K562 (cell line): ENCODE measurements at places on chromosomes 5 and 9. TPM values are rescaled to one million over a fixed set of nuclear protein-coding genes. Genes with fewer than 3 reads are reported as not detected.

DNA sequence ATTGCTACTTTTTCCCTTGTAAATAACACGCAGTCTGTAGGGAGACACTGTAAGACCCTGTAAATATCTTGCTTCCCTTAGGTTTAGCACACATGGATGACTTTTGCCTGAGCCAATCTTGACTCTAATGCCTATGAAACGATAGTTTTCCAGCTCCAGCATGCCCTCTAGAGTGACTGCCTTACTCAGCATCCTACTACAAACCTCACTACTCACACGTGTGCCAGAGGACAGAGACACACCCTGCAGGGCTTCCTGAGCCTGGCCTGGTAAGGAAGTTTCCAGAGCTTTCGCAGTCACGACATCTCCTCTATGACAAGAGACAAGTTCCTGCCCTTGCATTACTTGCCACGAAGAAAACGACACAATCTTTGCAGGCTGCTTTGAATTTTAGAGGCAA is 138.1 kb downstream of the ATPSCKMT start:
- DNase-seq: peak; percentile 64

DNA sequence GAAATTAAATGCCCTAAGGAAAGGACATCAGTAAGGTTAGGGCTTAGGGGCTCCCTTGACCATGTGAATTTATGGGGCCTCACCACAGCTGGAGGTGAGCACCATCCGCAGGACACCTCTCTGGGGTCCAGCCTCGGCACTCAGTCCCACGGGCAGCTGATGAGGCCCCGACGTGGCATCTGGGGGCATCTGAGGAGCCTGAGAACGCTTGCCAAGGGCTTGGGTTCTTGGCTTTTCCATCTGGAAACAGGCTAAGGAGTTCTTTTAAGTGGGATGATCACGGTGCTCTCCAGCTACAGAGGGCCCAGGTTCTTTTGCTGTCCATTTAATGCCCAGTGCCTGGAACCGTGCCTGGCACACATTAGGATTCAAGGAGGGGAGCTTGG is 3.6 kb downstream of the NKX2-5 start:
- DNase-seq: no peak

Gene UBQLN1
- 75.2 and 76.5 TPM in 2 replicates for total RNA-seq

Gene MLANA
- not detected in 2 replicates for total RNA-seq

DNA sequence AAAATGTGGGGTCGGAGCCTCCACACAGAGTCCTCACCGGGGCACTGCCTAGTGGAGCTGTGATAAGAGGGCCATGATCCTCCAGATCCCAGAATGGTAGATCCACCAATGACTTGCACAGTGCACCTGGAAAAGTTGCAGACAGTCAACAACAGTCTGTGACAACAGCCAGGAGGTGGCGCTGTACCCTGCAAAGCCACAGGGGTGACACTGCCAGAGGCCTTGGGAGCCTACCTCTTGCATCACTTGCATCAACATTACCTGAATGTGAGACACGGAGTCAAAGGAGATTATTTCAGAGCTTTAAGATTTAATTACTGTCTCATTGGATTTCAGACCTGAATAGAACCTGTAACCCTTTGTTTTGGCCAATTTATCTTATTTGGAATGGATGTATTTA is 614.1 kb upstream of the CDH9 start:
- DNase-seq: no peak

Gene SLC6A7
- total RNA-seq: not detected in 2 replicates

GRCh38 chr9:96644137-96644536 is 11.0 kb downstream of the PRXL2C start:
- DNase-seq: no peak

Gene MARCHF3
- 23.5 TPM in 2 replicates for total RNA-seq

DNA sequence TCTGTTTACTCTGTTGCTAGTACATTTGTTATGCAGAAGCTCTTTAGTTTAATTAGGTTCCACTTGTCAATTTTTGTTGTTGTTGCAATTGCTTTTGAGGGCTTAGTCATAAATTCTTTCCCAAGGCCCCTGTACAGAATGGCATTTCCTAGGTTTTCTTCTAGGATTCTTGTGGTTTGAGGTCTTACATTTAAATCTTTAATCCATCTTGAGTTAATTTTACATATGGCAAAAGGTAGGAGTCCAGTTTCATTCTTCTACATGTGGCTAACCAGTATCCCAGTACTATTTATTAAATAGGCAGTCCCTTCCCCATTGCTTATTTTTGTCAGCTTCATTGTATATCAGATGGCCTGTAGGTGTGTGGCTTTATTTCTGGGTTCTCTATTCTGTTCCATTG is 792.4 kb downstream of the PTPRD start:
- DNase-seq: no peak

DNA sequence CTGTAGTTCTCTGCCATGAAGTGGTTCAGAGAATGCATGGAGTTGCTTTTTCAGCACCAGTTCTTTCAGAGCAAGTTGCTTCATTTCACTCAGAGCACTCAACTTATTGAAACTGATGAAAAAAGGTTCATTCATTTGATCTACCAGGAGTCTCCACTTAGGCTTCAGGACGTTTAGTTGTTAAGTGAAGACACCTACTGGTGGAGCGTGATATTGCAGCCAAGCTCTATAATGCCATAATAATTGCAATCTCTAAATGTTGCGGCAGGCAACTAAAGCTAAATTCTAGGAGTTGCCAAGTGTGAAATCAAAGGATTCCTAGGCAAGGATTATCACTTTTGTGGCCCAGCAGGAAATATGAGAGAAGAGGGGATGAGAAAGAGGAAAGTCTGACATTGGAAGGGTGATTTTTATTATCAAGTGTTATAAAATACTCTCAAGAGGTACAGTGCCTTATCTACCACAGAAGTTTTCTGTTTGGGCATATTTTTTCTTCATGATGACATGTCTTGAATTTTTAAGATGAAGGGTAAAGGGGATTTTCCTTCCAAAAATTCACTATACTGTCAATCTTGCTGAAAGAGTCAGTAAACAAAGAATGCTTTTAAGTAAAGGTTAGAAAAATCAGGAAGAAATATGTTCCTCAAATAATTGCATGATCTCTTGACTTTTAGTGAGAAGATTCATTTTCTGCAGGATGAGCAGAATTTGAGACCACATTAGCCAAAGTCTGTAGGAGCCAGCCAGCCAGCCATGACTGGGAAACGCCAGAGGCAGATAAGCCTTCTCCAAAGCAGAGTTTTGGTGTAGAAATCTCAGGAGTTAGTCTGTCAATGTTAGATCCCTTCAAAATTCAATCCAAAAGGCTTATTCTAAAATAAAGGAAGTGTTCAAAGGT is 83.4 kb downstream of the SH3PXD2B start:
- peak; percentile 27 for DNase-seq
